ENCODE measurements at places on chromosomes 11 and 22.

DNA sequence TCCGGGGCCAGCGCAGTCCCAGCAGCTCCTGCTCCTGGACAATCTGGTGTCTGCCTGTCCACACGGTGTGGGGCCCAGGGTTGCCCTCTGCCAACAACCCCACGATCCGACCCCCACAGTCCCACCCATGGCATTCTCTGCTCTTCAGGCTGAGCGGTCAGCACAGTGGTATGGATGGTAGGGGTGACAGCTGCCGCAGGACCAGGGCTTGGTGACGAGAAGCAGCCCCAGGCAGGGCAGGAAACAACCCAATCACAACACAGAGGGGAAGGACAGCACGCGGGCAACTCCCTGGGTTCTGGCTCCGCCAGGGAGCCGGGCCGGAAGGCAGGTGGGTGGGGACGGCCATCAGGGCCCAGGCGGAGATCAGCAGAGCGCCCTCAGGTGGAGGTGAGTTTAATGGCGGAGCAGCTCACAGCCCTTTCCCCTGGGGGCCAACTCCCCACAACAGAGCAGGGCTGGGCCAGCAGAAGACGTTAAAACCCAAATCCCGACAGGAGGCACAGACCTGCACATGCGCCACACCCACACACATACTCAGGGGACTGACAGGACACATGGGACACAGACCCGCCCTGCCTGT lies 5.3 kb upstream of the CHADL start:
- DNase-seq: no peak

DNA sequence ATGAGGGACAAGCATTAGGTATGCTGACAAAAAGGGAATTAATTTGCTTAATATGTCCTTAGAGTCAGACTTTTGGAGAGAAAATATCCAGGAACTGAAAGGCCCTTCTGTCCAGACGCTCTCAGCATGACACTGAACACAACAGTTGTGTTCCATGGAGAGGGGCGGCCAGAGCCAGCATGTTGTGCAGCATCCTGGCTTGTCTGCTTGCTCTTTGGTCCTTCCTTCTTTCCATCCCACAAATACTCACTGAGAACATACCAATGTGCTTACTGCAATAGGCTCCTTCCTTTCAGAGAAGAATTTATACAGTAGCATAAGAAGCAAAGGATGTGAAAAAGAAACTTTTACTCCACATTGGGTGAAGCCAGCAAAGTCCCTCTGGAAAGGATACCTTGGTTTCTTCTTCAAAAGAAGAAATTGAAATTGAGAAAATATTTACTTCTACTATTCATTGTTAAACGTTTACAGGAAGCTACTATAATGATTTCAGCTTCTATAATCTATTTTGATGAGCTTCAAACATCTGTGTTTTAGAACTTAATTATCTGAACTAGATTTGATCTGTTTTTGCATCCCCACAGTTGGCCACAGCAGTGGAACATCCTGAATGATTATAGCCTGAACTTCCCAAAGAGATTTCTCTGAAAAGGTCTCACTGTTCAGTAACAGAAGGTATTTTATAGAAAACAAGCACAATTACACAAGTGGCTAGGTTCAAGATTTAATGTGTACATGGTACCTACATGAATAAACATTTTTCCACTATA lies 304.1 kb upstream of the PITPNB start:
- no peak for DNase-seq

DNA sequence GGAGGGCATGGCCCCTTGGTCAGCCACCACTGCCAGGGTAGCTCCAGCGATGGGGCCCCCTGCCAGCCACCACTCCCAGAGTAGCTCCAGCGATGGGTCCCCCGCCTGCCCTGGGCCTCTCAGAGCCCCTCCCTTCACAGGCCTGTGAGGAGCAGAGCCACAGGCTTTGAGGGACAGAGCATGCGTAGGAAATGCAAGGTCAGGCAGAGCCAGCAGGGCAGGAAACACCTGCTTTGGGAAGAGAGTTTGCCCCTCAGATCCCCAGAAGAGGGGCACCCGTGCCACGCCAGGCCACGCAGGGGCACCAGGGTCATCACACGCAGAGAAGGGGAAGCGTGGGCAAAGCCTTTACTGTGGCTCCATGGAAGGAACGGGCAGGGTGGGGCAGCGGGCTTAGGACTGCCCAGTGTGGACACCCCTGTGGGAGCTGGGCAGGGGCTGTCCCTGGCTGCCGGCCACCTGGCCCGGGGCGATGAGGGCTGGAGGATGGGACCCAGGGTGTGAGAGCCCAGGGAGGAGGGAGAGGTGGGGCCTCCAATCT lies 477.8 kb downstream of the BRD1 start:
- DNase-seq: no peak

- peak; percentile 77 for DNase-seq
Measured at GRCh38 chr22:50530877-50531545, 1.2 kb upstream of the TYMP start.

GRCh38 chr11:98559961-98560360 lies 460.8 kb upstream of the CNTN5 start:
- DNase-seq: no peak

GRCh38 chr22:33796494-33796893 lies 123.8 kb downstream of the LARGE1 start:
- no peak for DNase-seq

DNA sequence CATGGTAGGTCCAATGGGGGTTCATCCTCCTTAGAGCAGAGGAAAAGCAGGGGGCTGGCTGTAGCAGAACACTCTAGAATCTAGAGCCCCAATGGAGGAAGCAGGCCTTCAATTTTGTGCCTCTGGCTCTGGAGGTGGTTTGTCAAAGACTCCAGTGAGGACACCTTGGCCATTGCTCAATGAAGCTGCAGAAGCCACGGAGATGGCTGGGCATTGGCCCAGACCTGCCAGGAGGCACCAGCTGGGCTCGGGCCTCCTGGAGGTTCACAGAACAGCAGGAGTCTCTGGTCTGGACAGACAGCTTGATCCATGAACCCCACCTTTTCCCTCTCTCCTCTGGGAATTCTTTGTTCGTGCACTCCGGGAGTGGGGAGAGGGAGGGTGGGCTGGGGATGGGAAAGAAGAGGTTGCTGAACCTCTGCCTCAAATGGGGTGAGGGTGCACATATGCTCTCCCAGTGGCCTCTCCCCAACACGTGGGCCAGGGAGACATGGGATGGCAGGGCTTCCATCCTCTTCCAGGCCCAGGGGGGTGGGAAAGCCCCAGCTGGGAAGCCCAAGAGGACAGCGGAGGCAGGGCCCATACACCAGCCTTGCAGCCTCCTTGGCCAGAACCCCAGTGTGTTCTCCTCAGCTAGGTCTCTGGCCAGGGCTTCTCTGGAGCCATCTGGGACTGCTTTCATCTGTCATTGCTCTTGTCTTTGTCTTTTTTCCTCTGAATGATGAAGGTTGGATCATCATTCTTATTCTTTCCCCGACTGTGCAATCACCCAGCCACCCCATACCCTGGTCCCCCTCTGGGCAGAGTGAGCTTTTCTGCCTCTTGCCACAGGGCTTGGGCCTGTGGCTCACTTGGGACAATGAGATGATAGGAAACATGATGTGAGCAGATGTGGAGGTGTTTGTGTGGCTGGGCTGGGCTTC lies 1019.4 kb downstream of the BRD1 start:
- no peak for DNase-seq

- DNase-seq: no peak
Measured at GRCh38 chr11:35402751-35403660, 16.4 kb downstream of the SLC1A2 start.

- DNase-seq: no peak
Measured at GRCh38 chr11:99822846-99823565, 802.3 kb downstream of the CNTN5 start.

DNA sequence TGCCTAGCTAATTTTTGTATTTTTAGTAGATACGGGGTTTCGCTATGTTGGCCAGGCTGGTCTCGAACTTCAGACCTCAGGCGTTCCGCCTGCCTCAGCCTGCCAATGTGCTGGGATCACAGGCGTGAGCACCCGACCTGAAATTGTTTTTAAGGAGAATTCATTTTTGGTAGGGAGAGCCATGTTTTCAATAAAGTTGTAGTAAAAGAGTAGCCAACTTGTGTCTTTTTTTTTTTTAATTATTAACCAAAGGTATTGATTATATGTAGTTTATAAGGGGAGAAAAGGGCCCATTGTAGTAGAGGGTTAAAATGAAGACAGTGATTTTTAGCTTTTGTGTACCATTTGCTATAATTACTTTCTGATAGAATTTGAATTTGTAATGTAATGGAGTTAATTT lies 31.6 kb upstream of the HSD17B12 start:
- DNase-seq: no peak

- DNase-seq: no peak
Measured at GRCh38 chr22:46728470-46728869, 9.6 kb downstream of the CERK start.

- no peak for DNase-seq
Measured at GRCh38 chr11:12066056-12066798, 44.2 kb upstream of the MICAL2 start.

DNA sequence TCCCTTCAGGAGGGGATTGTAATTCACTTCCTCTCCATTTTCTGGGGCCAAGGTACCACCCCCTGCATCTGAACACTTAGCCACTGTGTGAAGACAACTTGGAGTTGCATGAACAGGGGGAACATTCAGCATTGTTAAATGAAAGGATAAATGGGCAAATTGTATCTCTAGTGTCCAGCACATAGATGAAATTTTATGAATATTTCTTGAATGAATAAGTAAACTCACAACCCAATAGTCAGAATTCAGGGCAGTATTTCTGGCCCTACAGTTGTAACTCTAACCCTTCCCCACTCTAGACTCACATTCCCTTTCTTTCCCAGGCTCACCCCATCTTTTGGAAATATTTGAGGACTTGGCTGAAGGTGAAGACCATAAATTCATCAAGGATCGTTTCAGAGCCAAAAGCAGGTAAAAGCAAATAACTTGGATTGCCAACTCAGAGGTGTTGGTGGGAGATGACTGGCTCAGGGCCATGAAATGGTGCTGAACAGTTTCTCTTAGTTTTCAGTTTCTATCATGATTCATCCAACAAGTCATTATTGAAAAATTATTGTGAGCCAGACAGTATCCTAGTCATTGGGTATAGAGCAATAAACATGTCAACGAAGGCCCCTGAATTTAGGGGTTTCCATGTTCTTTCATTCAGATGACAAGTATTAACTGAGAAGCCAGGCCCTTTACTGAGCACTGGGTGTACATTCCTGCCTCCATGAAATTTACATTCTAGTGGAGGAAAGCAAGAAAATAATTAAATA lies 33.3 kb upstream of the ZC3H12C start:
- no peak for DNase-seq

DNA sequence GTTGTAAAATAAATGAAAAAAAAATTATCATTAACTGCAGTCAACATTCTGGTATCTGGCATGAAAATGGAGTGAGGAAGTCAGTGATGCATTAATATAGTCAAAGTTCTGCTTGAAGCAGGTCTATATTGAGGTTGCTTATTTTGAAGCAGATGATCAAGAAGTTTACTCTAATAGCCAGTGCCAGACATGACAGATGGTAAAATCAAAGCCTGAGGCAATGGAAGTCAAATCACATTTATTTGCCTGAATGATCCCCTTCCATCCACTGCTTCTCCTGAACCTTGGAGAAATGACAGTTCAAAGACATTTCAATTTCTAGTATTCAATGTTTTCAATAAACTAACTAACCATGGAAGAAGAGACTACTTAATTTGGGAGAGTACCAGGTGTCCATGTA lies 430.0 kb downstream of the FAM181B start:
- no peak for DNase-seq
